ENCODE measurements at places on chromosomes 11 and 22.

GRCh38 chr11:17013548-17014320 lies 480 bp downstream of the PLEKHA7 start:
- no peak for DNase-seq

DNA sequence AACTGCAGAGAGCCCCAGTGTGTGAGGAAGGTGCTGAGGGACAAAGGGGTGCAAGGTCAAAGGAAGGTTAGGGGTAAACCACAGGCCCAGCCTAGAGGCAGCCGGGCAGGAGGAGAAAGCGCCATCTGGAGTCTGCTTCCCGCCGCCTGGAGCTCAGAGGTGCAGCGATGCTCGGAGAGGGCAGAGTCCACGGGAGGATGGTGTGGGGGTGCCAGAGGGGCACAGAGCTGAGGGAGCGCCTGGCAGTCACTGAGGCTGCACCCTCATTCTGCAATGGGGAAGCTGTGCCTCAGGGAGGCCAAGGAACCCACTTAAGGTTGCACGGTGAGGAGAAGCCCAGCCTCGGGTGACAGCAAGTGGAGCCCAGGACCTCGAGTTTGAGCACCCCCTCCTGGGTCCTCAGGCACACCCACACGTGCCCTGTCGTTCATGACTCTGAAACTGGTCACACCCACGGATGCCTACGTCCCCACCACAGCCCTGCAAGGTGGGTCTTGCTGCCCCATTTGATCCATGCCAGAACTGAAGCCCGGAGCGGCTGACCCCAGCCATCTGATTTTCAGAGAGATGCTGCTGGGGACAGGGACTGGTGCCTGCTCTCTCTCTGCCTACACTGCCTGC lies 1.6 kb downstream of the IL2RB start:
- DNase-seq: no peak

DNA sequence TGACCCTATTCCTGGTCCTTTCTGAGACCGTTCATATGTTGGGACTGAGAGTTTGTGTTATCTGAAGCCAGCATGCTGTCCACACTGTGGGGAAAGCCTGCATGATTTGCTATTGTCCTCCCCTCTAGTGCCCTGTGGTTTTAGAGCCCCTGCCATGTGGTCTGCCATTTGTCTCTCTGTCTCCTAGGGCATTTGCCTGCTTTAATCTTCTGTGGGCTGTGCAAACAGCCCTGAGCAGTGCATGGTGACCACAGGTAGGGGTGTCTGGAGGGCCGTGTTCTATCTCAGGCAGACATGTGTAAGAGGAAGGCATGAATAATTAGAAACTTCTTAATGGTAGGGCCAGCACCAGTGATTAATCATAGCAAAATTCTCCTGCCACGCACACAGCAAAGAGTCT lies 23.0 kb downstream of the AMPD3 start:
- DNase-seq: no peak

DNA sequence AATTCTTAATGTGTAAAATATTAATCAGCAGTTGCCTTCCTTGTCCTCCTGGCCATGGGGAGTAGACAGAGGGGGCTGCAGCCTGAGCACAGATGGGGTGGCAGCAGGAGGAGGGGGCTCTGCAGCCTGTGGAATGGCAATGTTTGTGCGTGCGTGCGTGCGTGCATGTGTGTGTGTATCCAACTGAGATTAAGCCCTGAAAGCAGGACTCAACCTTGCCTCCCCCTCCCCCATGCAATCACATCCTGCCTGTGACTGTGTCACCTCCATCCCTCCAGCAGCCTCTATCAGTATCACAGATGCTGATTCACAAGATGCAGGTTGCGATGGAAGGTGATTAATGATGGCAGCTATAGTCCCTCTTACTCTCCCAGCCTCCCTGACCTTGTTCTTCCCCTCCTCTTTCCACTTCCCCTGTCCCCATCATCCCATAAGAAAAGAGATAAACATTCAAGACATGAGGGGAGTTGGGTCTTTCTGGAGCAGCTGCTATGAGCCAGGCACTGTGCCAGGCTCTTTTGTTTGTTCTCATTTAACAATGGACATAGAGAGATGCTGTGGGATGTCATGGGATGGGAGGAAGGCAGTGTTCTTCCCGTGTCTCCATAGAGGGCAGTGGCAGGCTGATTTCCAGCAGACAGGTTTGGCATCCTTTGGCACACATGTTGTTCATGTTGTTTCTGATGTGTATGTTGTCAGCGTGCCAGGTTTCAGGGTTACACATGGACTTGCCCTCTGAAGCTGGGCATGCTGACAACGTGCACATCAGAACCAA lies 43.8 kb upstream of the NECTIN1 start:
- DNase-seq: no peak

DNA sequence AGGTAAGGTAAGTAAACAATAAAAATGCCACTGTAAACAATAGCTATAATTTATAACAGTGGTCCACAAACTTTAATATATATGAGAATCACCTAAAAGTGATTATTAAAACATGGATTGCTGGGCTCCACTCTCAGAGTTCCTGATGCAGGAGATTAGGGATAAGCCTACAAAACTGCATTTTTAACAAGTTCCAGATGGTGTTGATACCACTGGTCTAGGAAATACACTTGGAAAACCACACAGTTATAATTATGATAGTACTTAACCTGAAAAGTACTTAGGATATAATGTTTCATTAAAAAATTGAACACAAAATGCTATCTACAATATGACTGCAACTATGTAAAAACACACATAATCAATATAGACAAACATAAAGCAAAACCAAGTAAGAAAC lies 20.4 kb downstream of the FCHSD2 start:
- DNase-seq: peak; percentile 27

- peak; percentile 22 for DNase-seq
Measured at GRCh38 chr11:57425565-57426438, 1.1 kb downstream of the SLC43A3 start.

DNA sequence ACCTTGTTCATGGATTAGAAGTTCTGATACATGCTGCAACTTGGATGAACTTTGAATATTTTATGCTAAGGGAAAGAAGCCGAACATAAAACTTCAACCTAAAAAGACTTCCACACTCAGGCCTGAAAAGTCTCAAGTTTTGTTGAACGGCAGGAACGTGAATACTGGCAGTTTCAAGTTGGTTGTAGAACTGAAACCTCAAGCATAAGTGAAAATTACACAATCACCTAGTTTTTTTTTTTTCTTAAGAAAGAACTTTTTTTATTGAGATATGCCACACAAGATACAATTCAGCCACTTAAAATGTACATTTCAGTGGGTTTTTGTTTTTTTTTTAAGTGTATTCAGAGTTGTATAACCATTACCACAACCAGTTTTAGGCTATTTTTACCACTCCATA lies 50.8 kb upstream of the ADORA2A start:
- DNase-seq: no peak

- no peak for DNase-seq
Measured at GRCh38 chr11:66787934-66788758, 55.1 kb upstream of the RCE1 start.

DNA sequence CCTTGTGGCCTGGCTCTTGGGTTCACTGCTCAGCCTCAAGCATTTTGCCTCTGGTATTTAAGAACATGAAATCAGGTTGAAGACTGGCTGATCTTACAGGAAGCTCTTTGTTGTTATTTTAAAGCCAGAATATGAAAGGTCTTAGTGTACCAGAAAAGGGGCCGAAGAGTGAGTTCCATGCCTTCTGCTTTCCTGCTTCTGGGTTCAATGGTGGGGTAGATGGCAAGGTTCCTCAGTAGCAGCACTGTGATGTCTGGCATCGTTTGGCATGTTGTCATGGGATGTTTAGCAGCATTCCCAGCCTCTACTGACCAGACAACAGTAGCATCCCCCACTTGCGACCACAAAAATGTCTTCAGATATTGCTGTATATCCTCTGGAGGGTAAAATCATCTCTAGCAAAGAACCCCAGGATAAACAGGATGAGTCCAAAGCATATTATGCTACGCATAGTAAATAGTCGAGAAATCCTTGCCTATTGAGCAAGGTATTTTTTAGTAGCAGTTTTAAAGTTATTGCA lies 2.4 kb downstream of the VPS26B start:
- DNase-seq: peak; percentile 36

DNA sequence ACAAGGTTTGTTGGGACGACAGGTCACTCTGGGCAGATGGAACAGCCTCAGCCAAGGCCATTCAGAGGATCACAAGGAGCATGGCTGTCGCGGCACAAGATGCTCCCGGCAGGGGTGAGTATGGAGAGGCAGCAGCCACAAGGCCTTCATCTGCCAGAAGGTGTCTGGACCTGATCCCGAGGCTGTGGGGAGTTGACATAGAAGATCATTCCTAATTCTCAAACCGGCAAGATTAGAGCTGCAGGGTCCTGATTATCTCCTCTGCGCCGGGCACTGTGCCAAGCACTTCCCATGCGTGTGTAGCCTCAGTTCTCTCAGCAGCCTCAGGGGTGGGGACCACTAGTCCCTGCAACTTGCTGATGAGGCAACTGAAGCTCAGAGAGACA lies 32.3 kb upstream of the RFPL3 start:
- no peak for DNase-seq

- no peak for DNase-seq
Measured at GRCh38 chr22:17047656-17048055, 37.1 kb upstream of the IL17RA start.

GRCh38 chr11:123504401-123504800 lies 74.3 kb downstream of the GRAMD1B start:
- DNase-seq: no peak

- peak; percentile 79 for DNase-seq
Measured at GRCh38 chr11:32312865-32313403, 122.4 kb downstream of the WT1 start.

DNA sequence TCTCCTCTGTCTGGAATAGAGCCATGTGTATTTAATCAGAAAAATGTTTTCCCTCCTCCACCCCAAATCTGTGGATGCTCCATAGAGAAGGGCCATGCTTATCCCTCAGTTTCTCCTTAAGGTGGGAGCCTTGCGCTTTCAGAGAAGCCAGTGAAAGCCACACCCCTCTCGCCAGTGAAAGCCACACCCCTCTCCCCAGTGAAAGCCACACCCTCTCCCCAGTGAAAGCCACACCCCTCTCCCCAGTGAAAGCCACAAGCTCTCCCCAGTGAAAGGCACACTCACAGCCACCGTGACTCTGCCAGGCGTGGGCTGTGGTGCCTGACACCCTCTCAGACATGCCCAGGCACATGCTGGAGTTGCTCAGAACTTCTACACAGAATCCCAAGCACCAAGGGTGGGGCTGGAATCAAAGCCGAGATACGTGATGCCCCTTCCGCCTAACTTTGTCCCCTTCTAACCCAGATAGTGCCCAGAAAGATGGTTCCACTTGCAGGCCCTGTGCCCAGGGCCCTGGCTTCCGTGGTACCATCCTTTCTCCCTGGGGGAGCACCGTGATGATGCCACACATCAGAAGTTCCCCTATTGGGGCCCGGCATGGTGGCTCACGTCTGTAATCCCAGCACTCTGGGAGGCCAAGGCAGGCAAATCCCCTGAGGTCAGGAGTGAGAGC lies 16.5 kb upstream of the PRR5 start:
- peak; percentile 61 for DNase-seq

DNA sequence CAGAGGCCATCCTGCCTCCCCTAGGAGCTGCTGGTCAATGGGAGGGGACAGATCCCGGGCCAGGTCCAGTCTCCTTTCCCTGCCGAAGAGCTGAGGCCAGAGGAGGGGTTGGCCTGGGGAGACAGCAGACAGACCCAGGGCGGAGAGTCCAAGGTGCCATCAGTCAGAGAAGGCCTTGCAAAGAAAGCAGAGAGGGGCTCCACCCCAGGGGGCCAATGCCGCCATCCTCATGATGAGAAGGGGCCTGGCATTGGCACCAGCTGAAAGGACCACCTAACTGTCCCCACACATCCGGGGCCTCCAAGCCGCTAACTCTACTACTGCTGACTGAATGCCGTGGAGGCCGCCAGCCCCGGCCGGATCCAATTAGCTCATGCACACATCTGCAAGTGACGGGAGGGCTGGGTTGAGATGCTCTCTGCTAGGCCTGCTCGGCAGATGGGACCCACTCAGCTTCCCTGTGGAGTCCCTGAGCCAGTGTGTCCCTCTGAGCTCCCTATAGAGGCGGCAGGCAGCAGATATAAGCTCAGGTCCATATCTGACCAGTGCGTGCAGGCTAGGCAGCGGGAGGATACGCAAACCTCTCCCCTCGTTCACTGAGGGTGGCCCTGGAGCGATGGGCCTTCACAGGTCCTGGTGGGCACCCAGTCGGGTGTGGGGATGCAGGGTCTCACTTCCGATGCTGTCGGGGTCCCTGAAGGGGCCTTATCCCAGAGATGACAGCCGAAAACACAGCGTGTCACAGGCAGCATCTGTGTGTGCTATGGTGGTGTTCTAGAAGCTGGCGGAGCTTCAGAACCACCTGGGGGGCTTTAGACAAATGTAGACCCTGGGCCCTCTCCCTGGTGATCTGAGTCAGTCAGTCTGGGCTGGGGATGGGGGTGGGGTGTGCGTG lies 183.9 kb downstream of the CTTN start:
- DNase-seq: no peak

DNA sequence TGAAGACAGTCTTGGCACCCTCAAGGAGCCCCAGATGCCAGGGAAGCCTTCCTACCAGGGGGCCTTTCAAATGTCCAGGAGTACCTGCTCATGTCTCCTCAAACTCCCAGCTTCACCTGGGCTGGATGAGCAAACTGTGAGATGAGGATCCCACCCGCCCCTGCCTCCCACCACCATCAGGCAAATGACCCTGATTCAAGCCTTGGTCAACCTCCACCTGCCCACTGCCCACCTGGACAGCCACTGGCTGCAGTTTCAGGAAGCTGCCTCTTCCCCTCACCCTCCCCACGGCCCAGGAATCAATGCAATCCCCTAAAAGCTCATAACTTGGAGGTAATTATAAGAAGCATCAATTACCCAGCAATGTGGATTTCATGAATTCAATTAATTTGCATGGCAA lies 122.7 kb downstream of the BUD13 start:
- DNase-seq: no peak

DNA sequence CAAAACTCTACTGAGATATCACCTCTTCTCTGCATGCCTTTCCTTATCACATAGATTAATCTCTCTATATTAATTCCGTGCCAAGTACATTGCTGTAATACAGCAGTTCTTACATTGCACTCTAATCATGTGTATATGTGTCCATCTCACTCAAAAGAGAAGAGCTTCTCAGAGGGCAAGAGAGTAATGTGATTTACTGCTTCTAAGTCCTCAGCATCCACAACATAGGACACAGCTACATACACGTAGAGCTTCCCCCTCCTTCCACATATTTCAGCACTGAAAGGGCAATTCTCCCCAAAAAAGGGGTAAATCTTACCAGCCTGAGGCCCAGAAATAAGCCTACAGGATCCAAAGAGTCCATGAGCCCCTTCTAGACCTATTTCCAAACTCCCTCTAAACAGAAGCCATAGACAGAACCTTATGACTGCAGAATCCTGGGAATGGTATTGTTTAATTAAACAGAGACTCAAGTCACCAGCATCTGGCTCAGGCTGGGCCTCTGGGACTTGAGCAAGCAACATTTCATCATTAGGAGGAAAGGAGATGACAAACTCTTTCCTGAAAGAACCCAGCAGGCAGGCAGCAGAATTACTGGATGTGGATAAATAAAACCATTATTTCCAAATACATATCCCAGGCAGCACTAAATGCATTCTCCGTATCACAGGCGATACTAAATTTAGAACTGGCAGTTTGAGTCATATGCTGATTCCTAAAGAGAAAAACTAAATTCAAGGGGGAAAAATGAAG lies 87.2 kb downstream of the KCNC1 start:
- DNase-seq: peak; percentile 76

Measured in fibroblast of skin of right biceps (primary cell).